Testis (tissue), 5 donors: ENCODE measurements at places on chromosomes 13 and 19. TPM values are rescaled to one million over a fixed set of nuclear protein-coding genes. Genes with fewer than 3 reads are reported as not detected.

The GJB6 gene
- polyA plus RNA-seq, result 1.8 TPM

The GPR180 gene
- 2.7 TPM for polyA plus RNA-seq

The PSG7 gene
- not detected for polyA plus RNA-seq

DNA sequence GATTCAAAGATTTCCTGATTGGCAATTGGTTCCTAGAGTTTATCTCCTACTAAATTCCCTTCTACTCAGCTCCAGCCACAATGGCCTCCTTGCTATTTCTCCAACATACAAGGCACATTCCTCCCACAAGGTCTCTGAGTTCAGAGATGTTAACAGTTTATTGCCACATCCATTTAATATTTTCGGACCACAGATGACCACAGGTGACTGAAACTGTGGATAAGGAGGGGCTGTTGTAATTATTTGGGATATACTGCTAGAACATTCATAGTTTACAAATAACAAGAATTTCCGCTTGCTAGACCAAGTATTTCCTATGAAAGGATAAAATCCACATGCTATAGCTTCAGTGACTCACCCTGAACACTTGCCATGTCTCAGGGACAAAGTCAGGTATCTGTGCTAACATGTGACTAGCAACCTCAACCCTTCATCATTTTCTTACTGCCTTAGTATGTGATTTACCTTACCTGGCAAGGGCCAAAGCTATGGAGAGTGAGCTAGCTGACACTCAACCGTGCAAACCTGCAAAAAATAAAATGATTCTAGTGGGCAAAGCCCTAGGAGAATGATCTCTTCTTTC is 117.7 kb downstream of the TBC1D4 start:
- DNase-seq, result no peak

The SLITRK1 gene
- 0.08 TPM for polyA plus RNA-seq

DNA sequence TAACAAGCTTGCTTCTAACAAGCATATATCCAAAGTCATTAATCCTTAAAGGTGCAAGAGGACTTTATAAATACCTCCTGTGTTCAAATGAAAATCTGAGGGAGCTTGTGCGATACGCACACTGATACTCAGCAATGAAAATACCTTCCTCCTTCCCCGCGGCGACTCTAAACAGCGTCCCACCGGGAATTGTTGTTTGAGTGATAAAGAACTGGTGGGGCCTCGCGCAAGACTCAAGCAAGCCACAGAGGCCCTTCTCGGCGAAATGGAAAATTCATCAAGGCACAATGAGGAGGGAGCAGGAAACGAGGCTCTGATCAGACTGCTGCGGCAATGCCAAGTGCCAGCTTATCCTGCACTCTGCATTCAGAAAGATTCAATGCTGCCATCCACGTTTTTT is 126.7 kb downstream of the ABCC4 start:
- no peak for DNase-seq

The CBARP gene
- 1.5 TPM for polyA plus RNA-seq

- no peak for DNase-seq
Measured at GRCh38 chr13:37383856-37384370, 214.7 kb downstream of the POSTN start.

GRCh38 chr19:46131485-46132143 is 7.1 kb upstream of the IGFL3 start:
- no peak for DNase-seq

The SERPINE3 gene
- 0.70 TPM for polyA plus RNA-seq

The SMIM7 gene
- 105 TPM for polyA plus RNA-seq

DNA sequence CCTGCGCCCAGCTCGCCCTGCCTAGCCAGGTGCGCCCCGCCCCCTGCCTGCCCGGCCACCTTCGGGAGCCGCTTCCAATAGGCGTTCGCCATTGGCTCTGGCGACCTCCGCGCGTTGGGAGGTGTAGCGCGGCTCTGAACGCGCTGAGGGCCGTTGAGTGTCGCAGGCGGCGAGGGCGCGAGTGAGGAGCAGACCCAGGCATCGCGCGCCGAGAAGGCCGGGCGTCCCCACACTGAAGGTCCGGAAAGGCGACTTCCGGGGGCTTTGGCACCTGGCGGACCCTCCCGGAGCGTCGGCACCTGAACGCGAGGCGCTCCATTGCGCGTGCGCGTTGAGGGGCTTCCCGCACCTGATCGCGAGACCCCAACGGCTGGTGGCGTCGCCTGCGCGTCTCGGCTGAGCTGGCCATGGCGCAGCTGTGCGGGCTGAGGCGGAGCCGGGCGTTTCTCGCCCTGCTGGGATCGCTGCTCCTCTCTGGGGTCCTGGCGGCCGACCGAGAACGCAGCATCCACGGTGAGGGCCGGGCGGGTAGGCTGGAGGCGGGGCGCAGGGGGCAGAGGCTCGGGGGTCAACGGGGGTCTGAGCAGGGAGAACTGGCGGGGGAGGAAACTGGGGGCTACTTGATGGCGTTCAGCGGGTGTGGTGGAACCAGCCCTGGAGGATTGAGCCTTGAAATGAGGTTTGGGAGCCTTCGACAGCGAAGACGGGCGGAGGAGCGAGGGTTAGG is at the start of gene SPINT2:
TSS of gene SPINT2 (plus strand) at position 88 of the 727 bp plus-strand sequence. CDS start at position 408, 320 bp downstream.
- DNase-seq, result no peak

DNA sequence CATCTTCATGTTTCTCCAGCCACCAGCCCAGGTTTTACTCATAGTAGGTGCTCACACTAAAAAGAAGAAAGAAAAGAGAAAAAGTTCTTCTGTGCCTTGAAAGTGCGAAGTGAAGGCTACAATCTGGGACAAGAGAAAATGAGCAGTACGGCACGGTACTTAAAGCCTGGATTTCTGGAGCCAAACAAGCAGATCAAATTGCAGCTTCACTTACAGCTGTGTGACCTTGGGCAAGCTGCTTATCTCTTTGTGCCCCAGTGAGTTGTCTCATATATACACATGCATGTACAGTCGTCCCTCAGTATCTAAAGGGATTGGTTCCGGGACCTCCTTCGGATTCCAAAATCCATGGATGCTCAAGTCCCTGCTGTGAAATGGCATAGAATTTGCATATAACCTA is 41.8 kb downstream of the GSX1 start:
- no peak for DNase-seq

DNA sequence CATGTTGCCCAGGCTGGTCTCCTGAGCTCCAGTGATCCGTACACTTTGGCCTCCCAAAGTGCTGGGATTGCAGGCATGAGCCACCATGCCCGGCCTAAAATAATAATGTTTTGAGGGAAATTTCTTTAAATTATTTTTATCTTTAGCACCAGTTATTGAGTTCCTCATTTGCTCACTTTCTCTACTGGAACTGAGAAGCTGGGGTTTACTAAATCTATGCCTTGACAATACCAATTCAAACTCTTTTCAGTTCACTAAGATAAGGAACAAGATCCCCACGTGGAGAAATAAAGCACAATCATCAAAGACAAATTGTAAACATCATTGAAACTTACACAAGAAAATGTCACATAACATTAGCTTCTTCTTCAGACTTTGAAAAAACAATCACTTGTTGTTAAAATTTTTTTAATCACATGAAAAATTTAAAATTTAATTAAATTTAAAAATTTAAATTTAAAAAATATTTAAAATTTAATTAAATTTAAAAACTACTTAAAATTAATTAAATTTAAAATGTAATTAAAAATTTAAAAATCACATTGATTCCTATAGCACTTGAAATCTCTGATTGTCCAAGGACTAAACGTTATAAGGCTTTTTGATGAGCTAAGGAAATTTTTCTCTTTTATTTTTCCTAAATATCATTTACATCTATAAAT is 25.2 kb upstream of the XPO4 start:
- no peak for DNase-seq

- DNase-seq, result no peak
Measured at GRCh38 chr13:40477623-40478608, 188.5 kb downstream of the FOXO1 start.

The CEACAM7 gene
- polyA plus RNA-seq, result not detected

DNA sequence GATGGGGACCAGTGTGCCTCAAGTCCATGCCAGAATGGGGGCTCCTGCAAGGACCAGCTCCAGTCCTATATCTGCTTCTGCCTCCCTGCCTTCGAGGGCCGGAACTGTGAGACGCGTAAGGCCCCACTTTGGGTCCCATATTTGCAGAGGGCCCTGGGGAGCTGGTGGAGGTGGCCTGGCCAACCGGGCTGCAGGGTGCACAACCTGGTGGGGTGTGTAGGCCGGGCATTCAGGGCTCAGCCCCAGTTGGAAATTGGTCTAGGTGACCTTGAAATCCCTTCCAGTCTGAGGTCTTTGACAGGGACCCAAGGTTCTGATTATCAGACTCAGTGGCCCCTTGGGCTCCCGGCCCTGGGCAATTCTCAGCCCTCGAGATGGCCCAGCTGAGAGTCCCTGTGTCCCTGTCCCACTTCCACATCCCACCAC is 8.3 kb downstream of the F7 start:
- DNase-seq, result no peak

DNA sequence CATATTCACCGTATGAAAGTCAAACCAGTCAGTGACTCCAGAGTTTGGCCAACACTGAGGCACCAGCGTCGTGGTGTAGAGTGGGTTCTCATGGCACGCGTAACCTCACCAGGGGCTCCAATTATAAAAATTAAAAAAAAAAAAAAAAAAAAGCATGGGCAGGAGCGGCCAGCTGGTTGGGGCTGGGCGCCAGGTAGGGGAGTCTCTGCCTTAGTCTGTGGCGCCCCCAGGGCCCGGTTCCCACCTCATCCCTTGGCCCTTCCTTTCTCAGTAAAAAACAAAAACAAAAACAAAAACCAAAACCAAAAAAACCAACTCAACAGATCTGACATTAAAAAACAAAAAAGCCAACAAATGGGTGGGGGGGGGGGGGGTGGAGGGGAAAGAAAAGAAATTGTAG is 4.6 kb upstream of the EPHX3 start:
- no peak for DNase-seq

The C19orf73 gene
- polyA plus RNA-seq, result 1.5 TPM

The BRME1 gene
- polyA plus RNA-seq, result 17.8 TPM

DNA sequence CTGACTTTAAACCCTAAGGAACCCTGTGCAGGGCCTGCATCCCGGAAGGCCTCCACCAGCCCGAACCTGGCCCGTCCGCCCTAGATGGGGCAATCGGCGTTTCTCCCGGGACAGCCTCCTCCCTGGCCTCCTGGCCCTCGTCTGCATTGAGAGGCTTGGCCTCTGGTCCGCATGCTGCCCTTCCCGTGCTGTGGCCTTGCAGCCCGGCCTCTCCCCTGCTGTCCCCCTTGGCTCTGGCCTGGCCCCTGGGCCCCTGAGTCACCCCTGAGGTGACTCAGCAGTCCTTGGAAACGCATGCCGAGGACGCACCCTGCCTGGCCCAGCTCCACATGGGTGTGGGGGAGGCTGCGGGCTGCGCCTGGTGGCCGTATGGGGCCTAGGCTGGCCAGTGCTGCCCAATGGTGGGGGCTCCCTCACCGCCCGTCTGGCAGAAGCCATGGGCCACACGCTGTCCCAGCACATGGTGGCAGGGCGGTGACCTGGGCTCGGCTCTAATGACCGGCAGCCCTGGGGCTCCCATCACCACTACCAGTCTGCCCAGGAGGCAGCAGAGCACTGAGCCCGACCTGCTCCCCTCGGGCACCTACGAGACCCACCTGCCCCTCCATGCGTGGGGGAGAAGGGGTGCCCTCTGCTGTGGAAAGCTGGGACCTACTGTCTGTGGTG is 25.7 kb downstream of the SH3GL1 start:
- peak; percentile 50 for DNase-seq

GRCh38 chr19:15422296-15423075 is 3.7 kb upstream of the AKAP8L start:
- DNase-seq, result no peak

- peak; percentile 47 for DNase-seq
Measured at GRCh38 chr19:7415163-7415856, 66.6 kb downstream of the ARHGEF18 start.

DNA sequence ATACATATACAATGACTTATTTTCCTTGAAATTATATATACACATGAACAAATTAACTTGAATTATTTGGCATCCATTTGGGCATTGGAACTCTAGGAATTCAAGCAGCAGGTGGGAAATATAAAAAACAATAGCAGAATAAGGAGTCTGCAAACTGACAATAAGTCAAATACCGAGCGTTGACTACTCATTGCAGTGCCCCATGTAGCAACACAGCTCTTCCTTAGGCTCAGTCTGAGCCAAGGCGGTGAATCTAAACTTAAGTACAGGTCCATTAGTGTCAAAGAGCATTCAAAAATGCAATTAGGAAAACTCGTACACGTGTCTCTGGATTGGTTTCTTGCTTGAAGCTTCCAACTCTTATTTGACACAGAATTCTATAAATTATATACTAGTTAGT is 462.5 kb upstream of the KLF12 start:
- DNase-seq, result no peak

The CRTC1 gene
- 15.6 TPM for polyA plus RNA-seq

DNA sequence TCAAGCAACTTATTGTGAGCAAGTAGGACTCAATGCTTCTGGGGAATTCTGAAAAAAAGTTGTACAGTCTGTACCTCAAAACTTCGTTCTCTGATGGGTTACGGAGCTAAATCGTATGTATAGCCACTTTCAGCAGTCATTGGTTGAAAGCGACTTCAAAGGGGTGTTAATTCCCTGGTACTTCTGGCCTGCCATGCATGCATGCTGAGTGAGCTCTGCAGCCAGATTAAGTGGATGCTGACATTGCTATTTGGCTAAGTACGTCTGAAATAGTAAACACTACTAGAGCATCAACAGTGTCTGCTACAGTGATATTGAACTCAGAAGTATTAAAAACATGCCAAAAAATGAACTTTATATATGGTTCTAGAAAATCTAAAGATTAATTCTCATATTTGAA is 1183.1 kb upstream of the PCDH20 start:
- no peak for DNase-seq
